ENCODE measurements at places on chromosomes 3 and 15. TPM values are rescaled to one million over a fixed set of nuclear protein-coding genes. Genes with fewer than 3 reads are reported as not detected.

GRCh38 chr3:128262457-128262856, 109.2 kb downstream of the EEFSEC start:
- no peaks in the 10 kb centered on the region for H3K27me3 ChIP-seq
- no peaks in the 10 kb centered on the region for H3K4me1 ChIP-seq
- H3K27ac ChIP-seq = no peak overlapping the region
- peaks cover 5% of the 10 kb centered on the region for H3K36me3 ChIP-seq
- H3K4me3 ChIP-seq = no peak overlapping the region
- no peak for DNase-seq

- no peaks in the 10 kb centered on the region for H3K27me3 ChIP-seq
- H3K36me3 ChIP-seq = no peaks in the 10 kb centered on the region
- DNase-seq = no peak
- no peak overlapping the region for H3K27ac ChIP-seq
These were observed 291.3 kb upstream of the TRIM42 start for GRCh38 chr3:140386357-140387100.

- peaks cover 41% of the 10 kb centered on the region for H3K4me1 ChIP-seq
- no peaks in the 10 kb centered on the region for H3K27me3 ChIP-seq
- no peak for DNase-seq
These were observed 22.5 kb downstream of the ANXA2 start for GRCh38 chr15:60375306-60375705.

GRCh38 chr3:97822359-97822775, 556 bp downstream of the CRYBG3 start:
- no peaks in the 10 kb centered on the region for H3K36me3 ChIP-seq
- H3K27ac ChIP-seq = peak overlapping the region; percentile 79
- H3K4me1 ChIP-seq = no peaks in the 10 kb centered on the region
- H3K4me3 ChIP-seq = peak overlapping the region; percentile 81
- H3K27me3 ChIP-seq = no peaks in the 10 kb centered on the region

GRCh38 chr3:101194392-101194791, 126.0 kb downstream of the IMPG2 start:
- no peaks in the 10 kb centered on the region for H3K36me3 ChIP-seq
- no peaks in the 10 kb centered on the region for H3K27me3 ChIP-seq
- no peak overlapping the region for H3K27ac ChIP-seq
- DNase-seq = no peak
- no peak overlapping the region for H3K4me3 ChIP-seq
- no peaks in the 10 kb centered on the region for H3K4me1 ChIP-seq

DNA sequence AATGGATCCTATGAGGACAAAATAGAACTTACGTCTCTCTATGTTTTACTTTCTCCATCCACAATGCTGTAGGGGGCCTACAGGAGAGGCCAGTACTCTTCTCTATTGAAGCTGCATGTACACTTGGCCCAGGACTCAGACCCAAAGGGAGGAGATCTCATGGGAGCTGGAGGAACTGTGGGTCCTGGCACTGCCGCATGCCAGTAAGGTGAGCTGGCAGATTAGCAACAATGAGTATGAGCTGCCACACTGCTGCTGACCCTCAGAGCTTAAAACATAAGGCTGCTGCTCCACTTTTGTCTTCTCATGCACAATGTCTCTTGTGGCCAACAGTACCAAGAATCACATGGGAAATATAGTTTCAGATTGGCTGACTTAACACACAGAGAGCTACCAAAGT, 57.8 kb upstream of the TBC1D5 start:
- DNase-seq = no peak
- no peaks in the 10 kb centered on the region for H3K4me1 ChIP-seq
- H3K27ac ChIP-seq = no peak overlapping the region
- no peaks in the 10 kb centered on the region for H3K27me3 ChIP-seq
- H3K36me3 ChIP-seq = no peaks in the 10 kb centered on the region
- H3K4me3 ChIP-seq = no peak overlapping the region

GRCh38 chr3:51355891-51356578, 29.1 kb upstream of the MANF start:
- DNase-seq = peak; percentile 40
- H3K4me1 ChIP-seq = peaks cover 2% of the 10 kb centered on the region
- no peak overlapping the region for H3K4me3 ChIP-seq
- H3K36me3 ChIP-seq = no peaks in the 10 kb centered on the region
- no peaks in the 10 kb centered on the region for H3K27me3 ChIP-seq
- no peak overlapping the region for H3K27ac ChIP-seq

DNA sequence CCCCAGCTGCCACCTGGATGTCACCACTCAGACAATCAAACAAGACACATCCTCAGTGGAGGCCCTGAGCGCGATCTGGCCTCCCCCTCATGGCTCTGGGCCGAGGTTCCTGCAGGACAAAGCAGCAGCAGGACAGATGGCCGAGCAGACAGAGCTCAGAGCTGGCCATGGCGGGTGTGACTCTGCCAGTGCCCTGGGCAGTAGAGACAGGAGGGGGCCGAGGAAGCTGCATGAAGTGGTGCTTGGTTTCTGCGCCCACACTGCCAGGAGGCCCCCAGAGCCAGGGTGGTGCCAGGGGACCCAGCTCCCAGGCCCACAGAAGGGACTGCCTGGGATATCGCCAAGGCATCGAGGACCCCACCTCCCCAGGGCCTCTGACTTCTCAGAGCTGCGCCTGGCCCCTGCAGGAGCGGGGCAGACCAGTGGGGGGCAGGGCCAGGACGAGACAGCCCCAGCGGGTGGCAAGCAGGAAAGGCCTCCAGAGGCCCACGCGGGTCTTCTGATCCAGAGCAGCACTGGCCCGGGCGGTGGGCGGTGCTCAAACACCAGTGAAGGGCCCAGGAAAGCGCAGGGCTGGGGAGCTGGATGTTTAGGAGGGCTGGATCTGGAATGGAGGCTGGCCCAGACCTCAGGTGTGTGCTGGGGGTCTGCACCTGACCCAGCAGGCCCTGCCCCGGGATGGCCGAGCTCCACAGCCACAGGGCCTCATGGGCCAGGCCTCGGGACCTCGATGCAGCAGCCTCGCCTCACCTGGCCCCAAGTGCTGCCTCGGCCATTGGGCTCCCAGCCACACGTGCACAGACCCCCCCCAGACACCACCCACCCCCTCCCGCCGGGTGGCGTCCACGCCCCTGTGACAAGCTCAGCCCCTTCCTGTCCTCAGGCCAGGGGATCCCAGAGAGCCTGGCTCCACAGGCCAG, 76.0 kb downstream of the GOLGA8G start:
- H3K27ac ChIP-seq = no peak overlapping the region
- DNase-seq = no peak
- no peaks in the 10 kb centered on the region for H3K27me3 ChIP-seq
- H3K4me1 ChIP-seq = no peaks in the 10 kb centered on the region

DNA sequence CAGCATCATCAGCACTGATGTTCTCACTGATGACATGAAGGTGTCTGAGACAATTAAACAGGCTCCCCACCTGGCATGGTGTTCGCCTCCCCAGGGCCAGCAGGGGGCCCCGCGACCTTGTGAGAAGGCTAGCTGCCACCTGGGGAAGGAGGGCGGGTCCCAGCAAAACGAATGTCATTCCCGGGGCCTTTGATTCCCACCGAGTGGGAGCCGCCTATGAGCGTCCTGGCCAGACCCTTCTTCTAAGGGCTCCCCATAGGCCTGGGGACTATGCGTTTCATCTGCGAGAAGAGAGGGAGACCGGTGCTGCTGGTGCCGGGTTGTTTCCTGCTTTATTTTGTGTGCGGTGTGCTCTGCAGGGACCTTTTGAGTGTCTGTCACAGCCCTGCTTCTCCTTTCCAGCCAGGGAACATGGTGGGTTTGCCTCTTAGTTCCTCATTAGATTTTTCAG, 20.5 kb upstream of the MINDY4B start:
- H3K36me3 ChIP-seq = no peaks in the 10 kb centered on the region
- peak; percentile 13 for DNase-seq
- H3K27ac ChIP-seq = no peak overlapping the region

- H3K4me1 ChIP-seq = no peaks in the 10 kb centered on the region
- peak; percentile 23 for DNase-seq
- peak overlapping the region; percentile 50 for H3K27ac ChIP-seq
- H3K36me3 ChIP-seq = no peaks in the 10 kb centered on the region
- peak overlapping the region; percentile 34 for H3K4me3 ChIP-seq
- H3K27me3 ChIP-seq = no peaks in the 10 kb centered on the region
These were observed 26.4 kb downstream of the TYRO3 start for GRCh38 chr15:41585127-41586047.

DNA sequence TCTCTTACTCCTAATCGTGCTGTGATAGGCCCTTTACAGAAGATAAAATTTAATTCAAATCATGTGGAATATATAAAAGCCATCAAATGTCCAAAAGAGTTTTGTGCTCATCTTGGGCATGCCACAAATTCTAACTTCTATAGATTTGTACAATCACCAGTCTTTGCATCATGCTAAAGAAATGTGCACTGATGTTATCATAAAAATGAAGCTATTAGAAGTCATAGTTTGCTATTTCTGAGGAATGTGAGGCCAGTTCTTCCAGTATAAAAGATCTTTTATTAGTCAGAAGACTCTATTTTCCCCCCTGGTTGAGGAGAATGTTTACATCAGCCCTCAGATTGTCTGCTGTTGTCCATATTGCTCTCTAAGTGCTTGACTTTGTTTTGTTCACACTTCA, 2.1 kb upstream of the ANXA2 start:
- no peak overlapping the region for H3K4me3 ChIP-seq
- no peaks in the 10 kb centered on the region for H3K27me3 ChIP-seq
- H3K36me3 ChIP-seq = no peaks in the 10 kb centered on the region
- peak overlapping the region; percentile 97 for H3K27ac ChIP-seq

DNA sequence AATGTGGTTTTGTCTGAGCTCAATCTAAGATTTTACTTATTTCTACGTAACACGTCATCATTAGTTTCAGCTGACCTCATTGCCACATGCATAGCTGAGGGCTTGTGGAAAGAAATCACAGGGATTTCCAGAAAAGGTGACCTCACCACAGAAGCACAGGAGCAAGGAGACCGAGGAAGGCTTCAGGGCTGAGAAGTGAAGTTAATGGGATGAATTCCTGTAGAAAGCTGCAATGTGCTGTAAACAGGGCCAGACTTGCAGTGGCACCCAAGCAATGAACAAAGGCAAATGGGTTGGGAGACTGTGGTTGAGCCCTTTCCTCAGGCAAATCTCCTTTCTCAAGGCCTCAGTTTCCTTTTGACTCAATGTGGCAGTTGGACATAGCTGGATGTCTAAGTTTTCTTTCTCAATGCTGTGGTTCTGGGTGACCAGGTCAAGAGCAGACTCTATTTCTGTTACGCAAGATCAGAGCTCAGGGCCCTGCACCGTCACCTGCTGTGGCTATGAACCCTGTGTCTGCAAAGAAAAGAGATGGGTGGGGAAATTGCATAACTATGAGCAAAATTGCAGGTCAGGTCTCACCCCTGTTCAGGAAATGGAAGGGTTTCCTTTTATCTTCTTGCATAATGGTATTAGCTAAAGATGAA, 252.2 kb upstream of the TBL1XR1 start:
- DNase-seq = no peak
- no peak overlapping the region for H3K4me3 ChIP-seq
- H3K27me3 ChIP-seq = no peaks in the 10 kb centered on the region
- H3K36me3 ChIP-seq = no peaks in the 10 kb centered on the region
- H3K4me1 ChIP-seq = peaks cover 8% of the 10 kb centered on the region

- no peaks in the 10 kb centered on the region for H3K4me1 ChIP-seq
- no peak for DNase-seq
- H3K4me3 ChIP-seq = no peak overlapping the region
- no peaks in the 10 kb centered on the region for H3K36me3 ChIP-seq
These were observed 231.9 kb downstream of the DTWD1 start for GRCh38 chr15:49852756-49853155.

GRCh38 chr3:129890125-129890524, 3.4 kb downstream of the TMCC1 start:
- no peak for DNase-seq
- H3K27me3 ChIP-seq = no peaks in the 10 kb centered on the region
- H3K4me3 ChIP-seq = no peak overlapping the region

- no peaks in the 10 kb centered on the region for H3K36me3 ChIP-seq
- H3K4me3 ChIP-seq = peak overlapping the region; percentile 62
- H3K4me1 ChIP-seq = no peaks in the 10 kb centered on the region
- H3K27ac ChIP-seq = peak overlapping the region; percentile 86
- H3K27me3 ChIP-seq = no peaks in the 10 kb centered on the region
These were observed 558 bp downstream of the DTWD1 start for GRCh38 chr15:49621401-49621811.

DNA sequence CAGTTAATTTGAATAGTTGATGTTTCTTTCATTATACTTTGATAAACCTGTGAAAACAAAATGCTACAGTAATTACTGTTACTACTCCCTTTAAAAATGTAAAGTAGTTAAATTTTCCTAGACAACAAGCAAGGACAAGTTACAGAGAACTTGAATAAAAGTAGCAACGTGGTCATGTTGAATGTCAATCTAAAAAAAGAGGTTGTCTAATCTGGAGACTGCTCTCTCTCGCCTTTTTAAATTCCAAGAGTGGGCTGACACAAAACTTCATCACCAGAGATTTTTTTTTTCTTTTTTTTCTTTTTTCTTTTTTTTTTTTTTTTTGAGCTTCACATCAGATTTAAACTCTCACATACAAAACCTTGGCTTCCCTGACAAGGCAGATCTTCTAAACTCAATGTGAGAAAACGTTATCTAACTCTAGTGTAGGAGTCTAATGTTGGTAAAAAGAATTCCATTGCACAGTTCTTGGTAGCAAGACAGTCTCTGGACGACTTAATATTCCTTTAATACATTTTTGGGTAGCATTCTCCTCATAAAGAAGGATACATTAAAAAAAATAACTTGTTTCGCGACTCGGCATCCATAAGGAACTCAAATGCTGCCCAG, 4.1 kb downstream of the FOXP1 start:
- H3K36me3 ChIP-seq = no peaks in the 10 kb centered on the region
- no peak for DNase-seq
- H3K27ac ChIP-seq = peak overlapping the region; percentile 98
- H3K4me1 ChIP-seq = no peaks in the 10 kb centered on the region

DNA sequence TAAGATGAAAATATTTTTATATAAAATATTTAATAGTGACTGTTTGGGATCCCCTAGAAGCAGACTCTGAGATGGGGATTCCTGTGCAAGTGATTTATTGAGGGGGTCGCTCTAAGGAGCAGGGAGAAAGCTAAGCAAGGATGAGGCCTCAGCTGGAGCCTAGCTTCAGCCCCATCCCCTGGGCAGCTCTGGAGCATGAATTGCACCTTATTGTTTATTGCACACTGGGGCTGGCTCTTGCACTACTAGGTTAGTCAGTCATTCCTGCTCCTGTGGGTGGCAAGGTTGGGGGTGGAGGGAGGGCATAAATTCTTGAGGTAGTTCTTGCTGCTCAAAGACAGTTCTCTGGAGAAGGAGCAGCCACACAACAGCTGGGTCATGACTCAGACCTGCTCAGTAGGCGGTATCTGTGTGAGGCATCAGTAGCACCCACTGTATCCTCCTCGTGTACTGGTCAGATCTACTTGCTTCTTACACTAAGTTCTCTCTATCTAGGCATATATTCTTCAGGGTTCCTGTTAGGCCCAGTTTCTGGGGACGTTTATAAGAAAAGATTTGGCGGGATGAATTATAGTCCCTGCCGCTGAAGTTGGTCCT, 27.2 kb upstream of the TNFSF10 start:
- no peak overlapping the region for H3K4me3 ChIP-seq
- no peaks in the 10 kb centered on the region for H3K36me3 ChIP-seq
- H3K27ac ChIP-seq = no peak overlapping the region
- no peaks in the 10 kb centered on the region for H3K27me3 ChIP-seq
- no peak for DNase-seq

GRCh38 chr3:48247401-48247811, 6.5 kb downstream of the ZNF589 start:
- no peak overlapping the region for H3K27ac ChIP-seq
- H3K4me1 ChIP-seq = no peaks in the 10 kb centered on the region
- H3K27me3 ChIP-seq = no peaks in the 10 kb centered on the region
- H3K36me3 ChIP-seq = no peaks in the 10 kb centered on the region
- H3K4me3 ChIP-seq = no peak overlapping the region

The GPR160 gene
- 88.9 TPM for total RNA-seq

The TCAIM gene
- total RNA-seq = 39.7 TPM

The C15orf62 gene
- 1.3 TPM for total RNA-seq

Measured in prostate gland (tissue), 2 donors.